ENCODE measurements at places on chromosomes 6 and 20.

DNA sequence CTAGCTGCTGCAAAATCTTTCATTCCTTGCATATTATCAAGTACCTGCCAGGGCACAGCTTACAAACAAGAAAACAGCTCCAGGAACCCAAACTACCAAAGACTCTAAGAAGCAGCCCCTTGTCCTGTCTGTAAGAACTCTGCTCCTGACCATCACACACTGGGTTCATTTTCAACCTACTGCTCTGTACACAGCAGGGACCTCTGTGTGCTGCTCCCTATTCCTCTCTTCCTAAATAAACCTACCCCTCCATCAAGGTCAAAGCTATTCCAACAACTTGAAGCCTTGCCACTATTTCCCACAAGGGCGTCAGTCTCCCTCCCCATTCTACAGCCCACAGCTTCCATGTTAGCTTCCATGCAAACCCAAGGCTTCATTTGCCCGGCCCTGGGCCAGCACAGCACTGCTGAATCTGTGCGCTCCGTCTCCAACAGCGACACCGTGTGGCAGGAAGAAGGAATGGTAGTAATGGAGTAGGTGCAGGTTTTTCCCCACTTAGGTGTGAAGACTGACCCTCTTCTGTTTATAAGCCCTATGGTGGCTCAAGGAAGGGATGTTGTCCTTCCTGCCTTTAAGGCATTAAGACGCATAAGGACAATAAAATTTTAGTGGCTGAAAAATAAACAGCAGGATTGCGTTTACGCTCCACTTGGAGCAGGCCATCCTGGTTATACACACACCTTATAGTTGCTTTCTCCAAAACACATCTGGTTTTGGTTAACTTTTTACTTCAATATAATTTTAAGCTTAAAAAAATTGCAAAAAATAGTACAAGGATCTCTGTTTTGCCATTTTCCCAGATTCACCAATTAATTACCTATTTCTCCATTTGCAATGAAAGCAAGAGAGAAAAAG is 115.2 kb upstream of the NXT1 start:
- peak; percentile 32 for DNase-seq

DNA sequence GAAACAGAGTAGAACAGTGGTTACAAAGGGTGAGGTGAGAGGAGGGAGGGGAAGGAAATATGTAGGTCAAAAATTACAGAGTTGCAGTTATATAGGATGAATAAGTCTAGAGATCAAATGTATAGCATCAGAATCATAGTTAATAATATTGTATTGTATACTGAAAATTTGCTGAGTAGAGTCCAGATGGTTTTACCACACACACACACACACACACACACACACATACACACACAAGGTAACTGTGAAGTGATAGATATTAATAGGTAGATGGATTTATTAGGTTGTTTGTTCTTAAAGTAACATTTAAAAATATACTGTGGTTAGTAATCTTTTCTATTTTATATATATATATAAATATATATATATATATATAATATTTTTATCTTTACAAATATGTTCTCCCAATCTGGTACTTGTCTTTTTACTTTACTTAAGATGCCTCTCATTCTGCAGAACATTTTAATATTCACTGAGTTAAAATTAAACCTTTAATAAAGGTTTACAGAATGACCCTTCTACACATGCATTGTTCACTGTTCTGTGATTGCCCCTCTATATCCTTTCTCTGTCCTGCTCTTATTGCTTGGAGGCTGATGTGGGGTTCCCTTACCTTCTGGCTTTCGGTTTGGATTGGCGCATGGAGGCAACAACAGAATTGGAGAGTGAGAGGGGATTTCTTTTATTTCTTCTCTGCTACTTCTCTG is 408 bp downstream of the PTCHD4 start:
- no peak for DNase-seq

- DNase-seq = no peak
These were observed 60.2 kb upstream of the KCNQ5 start for GRCh38 chr6:72561629-72562028.

DNA sequence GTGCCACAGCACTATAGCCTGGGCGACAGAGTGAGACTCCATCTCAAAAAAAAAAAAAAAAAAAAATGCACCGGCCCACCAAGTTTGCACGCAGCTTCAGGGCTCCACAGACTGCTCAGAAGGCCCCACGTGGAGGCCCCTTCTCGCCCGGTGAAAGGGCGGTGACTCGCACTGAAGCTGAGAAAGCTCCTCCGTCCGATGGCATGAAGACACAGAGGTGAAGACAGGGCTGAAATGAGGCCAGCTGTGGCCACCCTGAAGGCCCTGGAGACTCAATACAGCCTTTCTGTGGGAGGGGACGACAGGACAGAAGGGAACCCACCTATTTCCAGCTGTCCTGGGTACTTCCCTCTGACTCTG is 84.0 kb downstream of the PTPN1 start:
- no peak for DNase-seq

DNA sequence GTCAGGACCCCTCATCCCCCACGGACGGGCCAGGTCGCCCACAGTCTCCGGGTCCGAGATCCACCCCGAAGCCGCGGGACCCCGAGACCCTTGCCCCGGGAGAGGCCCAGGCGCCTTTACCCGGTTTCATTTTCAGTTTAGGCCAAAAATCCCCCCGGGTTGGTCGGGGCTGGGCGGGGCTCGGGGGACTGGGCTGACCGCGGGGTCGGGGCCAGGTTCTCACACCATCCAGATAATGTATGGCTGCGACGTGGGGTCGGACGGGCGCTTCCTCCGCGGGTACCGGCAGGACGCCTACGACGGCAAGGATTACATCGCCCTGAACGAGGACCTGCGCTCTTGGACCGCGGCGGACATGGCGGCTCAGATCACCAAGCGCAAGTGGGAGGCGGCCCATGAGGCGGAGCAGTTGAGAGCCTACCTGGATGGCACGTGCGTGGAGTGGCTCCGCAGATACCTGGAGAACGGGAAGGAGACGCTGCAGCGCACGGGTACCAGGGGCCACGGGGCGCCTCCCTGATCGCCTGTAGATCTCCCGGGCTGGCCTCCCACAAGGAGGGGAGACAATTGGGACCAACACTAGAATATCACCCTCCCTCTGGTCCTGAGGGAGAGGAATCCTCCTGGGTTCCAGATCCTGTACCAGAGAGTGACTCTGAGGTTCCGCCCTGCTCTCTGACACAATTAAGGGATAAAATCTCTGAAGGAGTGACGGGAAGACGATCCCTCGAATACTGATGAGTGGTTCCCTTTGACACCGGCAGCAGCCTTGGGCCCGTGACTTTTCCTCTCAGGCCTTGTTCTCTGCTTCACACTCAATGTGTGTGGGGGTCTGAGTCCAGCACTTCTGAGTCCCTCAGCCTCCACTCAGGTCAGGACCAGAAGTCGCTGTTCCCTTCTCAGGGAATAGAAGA is 978 bp downstream of the HLA-A start:
- peak; percentile 35 for DNase-seq

Measured in stimulated activated CD4-positive, alpha-beta T cell treated with anti-CD3 and anti-CD28 coated beads, Interleukin-1b, Interleukin-23, amount 100 ng/mL, for 48 hours (primary cell).